Suprapubic skin (tissue), 4 donors: ENCODE measurements at places on chromosomes 7 and 10.
A peak's percentile ranks its signal among the peaks of the same experiment; 100 is the strongest.

DNA sequence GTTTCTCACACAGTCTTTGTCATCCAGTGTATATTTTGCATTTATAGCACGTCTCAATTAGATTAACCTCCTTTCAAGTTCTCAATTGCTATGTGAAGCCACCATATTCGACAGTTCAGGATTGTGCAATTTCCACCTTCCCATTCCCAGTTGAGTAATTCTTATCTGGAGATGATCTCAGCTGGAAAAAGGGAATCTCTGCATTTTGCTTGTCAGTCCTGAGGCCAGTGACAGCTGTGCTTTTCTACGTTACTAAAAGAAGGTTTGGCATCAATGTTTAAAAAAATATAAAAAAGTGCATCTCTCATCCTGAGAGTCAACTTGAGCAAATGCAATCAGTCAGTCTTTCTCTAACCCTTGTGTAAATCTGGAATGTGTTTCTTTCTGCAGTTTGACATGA lies 247.7 kb downstream of the PRKG1 start:
- no peak for DNase-seq

- DNase-seq, result peak; percentile 74
These were observed 159.7 kb downstream of the CCDC3 start for GRCh38 chr10:12841826-12842225.

DNA sequence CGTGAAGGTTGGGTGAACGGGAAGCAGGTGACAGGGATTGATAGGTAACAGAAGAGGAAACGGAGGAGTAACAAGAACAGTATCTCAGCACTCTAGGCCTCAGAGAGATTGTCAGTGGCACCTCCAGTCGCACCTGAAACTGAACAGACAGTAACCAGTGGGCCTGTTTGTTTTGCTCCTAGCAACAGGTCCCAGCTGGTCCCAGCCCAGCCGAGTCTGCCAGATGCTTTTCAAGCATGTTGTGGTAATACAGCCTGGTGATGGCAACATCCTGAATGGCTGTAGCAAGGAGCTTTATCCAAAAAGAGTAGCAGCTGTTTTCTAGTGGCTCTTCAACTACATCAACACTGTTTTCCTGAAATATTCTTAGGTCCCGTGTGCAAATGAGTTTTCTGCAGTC lies 4.7 kb downstream of the CACNB2 start:
- no peak for DNase-seq

GRCh38 chr7:105473163-105473562 lies 48.9 kb downstream of the PUS7 start:
- no peak for DNase-seq

DNA sequence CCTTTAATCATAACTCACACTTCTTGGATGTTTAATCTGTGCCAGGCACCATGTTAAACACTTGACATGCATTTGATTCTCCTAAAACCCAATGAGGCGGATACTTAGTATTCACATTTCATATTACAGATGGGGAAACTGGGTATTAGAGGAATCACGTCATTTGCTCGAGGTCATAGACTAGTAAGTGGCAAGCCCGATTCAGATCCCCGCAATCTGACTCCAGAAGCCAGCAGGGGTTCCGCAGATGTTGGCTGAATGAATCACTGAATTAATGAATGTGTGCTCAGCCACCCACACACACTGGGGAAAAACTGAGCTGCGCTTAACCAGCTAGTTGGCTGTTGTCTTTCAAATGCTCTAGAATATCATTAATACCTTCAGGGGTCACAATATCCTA lies 22.5 kb upstream of the ENO4 start:
- DNase-seq, result no peak

- no peak for DNase-seq
These were observed 1.7 kb downstream of the ADRB1 start for GRCh38 chr10:114045136-114046086.

GRCh38 chr10:75407224-75407712 lies 5.7 kb upstream of the ZNF503 start:
- DNase-seq, result no peak
